AG10803 (cell line): ENCODE measurements at places on chromosomes 7 and 10.

- DNase-seq: no peak
These were observed 739.7 kb downstream of the PARD3 start for GRCh38 chr10:34075254-34075926.

- peak; percentile 39 for DNase-seq
These were observed 1019.0 kb downstream of the XPNPEP1 start for GRCh38 chr10:108904163-108904838.

DNA sequence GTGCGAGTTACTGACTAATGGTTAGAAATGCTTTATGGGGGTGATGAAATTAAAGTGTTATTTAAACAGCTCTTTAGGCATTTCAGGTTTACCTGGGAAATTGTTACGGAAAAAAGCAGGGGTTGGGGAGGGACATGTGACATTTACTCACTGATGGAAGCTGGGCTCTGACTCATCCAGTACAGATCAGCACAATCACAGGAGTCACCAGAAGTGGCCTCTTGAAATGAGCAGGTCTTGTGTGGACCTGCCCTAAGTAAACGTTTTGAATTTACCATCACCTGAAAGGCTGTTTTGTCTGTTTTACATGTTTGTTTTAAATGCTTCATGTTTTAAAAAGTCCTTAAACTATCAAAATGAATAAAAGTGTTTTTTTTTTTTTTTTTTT lies 2.3 kb downstream of the GLRX3 start:
- peak; percentile 29 for DNase-seq

- no peak for DNase-seq
These were observed 8.7 kb downstream of the ARL3 start for GRCh38 chr10:102705531-102705930.

GRCh38 chr7:115775981-115776380 lies 254.6 kb downstream of the TFEC start:
- DNase-seq: no peak

DNA sequence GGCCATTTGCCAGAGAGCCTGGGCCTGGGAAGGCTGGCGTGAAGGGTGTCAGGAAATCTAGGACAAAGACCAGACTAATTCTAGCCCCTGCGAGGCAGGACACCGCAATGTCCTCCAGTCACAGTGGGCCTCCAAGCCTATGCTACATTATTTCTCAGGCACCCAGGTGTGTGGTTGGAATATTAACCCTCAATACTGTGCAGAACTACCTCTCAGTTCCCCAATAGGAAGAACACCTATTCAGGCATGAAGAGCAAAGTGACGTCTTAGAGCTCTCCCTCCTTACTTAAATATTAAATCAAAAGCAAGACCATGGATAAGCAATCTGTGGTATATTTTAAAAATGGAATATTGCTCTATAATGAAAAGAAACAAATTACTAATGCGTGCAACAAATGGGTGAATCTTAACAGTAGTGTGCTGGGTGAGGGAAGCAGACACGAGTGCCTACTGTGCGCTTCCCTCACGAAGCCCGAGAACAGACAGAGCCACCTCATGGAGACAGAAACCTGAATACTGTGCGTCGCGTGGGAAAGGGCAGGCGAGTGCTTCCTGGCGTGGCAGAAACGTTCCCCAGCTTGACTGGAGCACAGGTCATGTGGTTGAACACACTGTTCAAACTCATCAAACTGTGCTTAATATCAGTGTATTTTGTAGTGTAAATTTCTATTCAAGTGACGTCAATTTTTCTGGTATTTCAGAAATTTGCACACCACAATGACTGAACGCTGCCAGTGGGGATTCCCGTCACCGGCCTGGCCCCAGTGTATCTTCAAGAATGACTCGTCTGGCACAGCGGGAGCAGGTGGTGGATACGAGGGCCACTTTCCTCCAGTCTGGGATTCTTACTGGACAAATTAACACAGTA lies 15.5 kb upstream of the PTPRN2 start:
- DNase-seq: no peak
